ENCODE measurements at places on chromosomes 13 and 19.

DNA sequence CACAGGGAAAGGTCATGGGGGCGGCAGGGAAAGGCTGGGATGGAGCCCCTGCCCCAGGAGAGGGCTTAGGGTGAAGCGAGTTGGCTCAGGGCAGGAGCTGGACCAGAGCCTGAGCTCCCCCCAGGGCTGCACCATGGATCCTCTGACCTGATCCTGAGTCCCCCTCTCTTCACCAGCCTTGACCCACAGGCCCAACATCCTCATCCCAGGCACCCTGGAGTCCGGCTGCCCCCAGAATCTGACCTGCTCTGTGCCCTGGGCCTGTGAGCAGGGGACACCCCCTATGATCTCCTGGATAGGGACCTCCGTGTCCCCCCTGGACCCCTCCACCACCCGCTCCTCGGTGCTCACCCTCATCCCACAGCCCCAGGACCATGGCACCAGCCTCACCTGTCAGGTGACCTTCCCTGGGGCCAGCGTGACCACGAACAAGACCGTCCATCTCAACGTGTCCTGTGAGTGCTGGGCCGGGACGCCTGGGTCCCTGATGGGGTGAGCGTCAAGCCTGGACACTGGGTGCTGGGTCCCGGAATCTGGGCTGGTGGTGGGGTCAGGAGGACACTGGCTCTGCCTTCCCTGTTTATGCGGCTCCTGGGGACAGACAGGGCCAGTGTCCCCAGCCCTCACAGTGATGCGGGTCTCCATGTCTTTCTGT, 842 bp downstream of the SIGLEC9 start:
- no peak for DNase-seq

GRCh38 chr13:111327730-111328573, 7.5 kb downstream of the TEX29 start:
- no peak for DNase-seq

DNA sequence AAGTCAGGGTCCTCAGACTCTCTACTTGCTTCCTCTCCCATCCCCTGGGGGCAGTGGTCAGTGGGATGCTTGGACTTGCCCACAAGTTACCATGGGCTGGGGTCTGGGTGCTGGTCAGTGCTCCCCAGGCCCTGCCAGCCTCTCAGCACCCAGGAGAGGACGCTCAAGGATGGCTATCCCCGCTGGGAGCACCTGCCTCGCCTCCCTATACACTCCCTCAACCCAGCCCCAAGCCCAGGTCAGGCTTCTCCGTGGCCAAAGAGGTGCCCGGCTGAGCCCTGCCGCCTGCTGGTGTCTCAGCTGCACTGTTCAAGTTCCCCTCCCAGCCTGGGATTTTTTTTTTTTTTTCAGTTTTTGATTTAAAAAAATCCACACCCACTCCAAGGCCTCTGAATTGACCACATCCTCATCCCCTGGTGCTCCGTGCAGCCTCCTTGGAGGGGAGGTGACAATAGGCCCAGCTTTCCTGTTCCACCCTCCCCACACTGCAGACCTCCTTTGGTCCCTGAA, 10.8 kb downstream of the F2RL3 start:
- DNase-seq: no peak

GRCh38 chr19:41401483-41401882, 3.9 kb downstream of the BCKDHA start:
- DNase-seq: no peak

- no peak for DNase-seq
These were observed 49.8 kb downstream of the ELF1 start for GRCh38 chr13:40969169-40969901.

DNA sequence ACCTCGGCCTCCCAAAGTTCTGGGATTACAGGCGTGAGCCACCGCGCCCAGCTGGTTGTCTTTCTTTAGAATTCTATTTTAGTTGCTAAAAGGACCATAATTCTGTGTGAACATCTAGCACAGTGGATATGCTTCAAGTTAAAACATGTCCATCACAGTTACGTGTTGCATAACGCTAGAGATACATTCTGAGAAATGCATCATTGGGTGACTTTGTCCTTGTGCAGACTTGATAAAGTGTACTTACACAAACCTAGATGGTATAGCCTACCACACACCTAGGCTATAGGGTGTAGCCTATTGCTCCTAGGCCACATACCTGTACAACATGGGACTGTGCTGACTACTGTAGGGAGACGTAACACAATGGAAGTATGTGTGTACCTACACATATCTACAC, 35.4 kb downstream of the DOCK9 start:
- no peak for DNase-seq

DNA sequence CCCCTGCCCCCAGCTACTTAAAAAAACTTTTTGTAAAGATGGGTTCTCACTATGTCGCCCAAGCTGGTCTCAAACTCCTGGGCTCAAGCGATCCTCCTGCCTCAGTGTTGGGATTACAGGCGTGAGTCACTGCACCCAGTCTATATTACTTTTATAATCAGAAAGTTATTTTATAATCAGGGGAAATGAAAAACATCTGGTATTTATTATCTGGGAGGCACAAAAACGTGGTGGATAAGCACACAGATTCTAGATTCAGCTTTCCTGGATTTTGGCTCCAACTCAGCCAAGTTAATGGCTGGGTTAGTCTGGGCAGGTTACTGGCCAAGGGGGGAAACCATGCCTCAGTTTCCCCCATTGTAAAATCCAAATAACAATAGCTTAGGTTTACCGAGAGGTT, 24.7 kb downstream of the KEAP1 start:
- DNase-seq: no peak

DNA sequence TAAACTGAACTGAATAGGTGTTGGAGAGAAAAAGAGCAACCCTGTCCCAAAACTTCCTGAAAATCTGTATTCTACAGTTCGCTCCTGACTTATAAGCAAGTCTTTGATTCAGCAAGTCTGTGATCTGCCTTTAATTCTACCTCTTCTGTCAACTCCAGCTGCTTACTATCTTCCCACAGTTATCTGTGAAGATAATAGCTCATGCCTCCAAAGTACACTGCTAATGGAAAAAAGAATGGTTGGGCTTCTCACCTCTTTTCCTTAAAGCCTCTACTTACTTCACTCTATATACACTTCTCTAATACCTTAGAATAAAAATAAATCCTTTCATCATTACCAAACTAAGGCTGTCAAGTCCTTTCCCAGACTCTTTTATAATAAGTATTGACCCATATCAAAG, 391.5 kb upstream of the MIR17HG start:
- no peak for DNase-seq

DNA sequence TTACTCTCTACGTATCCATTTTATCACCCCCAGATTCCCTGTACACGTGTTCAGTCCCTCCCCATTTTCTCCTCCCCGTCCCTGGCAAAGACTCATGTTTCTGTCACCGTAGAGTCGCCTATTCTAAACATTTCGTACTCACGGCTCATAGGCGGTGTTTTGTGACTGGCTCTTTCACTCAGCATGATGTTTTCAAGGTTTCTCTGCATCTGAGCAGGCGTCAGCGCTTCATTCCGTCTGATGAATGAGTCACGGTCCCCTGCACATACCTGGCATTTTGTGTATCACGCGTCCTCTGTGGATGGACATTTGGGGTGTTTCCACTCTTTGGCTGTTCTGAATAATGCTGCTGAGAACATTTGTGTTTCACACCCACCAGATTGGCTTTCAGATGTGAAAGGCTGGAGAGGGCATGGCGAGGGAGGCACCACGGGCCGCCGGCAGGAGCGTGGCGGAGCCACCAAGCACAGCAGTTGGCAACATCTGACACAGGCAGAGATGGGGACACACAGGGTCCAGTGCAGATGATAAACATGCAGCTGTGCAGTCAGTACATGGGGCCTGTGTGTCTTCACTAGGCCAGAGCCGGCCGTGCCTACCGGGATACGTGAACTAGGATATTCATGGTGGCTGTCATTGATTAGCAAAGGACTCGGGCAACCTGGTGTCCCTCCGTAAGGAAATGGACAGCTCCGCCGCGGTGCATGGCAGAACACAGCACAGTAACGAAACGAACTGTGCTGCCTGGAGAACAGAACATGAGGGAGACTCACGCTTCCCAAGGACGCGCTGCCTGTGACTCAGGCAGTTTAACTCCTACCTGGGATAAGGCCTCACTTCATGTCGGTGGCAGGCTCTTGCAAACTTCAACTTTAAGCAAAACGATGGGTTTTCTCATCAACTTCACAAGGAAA, 117.2 kb downstream of the ATP11A start:
- DNase-seq: no peak

GRCh38 chr19:7113233-7113632, 43.7 kb downstream of the ZNF557 start:
- DNase-seq: no peak

- no peak for DNase-seq
These were observed 98.9 kb downstream of the UGGT2 start for GRCh38 chr13:95954266-95954665.

GRCh38 chr19:27776020-27776419, 1436.9 kb downstream of the UQCRFS1 start:
- no peak for DNase-seq

GRCh38 chr13:41107584-41108014, 25.0 kb downstream of the KBTBD6 start:
- DNase-seq: no peak

DNA sequence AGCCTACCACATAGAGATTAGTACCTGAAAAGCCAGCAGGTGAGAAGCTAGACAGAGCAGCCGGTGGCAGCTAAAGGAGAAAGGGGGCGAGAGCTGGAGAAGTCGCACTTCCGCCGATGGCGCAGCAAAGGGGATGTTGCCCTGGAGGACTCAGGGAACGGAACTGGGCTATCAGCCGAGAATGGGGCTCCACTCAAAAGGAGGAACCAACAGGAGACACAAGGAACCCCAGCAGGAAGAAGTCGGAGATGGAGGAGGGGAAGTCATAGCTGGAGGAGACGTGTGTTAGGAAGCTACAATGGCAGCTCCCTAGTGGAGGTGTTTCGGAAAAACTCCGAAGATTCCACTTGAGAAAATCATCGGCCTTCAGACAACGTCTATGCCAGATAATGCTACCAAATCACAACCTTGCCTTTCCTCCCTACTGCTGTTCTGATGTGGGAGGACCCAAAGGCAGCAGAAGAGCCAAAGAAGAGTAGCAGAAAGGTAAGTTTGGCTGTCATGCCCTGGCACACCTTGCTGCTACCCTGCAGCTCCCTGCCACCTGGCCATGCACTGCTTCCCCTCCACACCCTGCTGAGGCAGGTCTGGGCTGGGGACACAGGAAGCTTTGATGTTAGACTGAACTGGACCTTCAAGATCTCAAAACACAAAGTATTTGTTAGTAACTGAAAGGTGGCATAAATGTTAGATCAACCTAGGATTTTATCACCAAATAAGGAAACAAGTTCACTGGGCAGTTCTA, 127.9 kb downstream of the DLEU7 start:
- no peak for DNase-seq

Measured in NCI-H524 treated with DMSO at 0.1 percent for 48 hours (cell line).